Lower leg skin (tissue), 4 donors: ENCODE measurements at places on chromosomes 3 and 15. TPM values are rescaled to one million over a fixed set of nuclear protein-coding genes. Genes with fewer than 3 reads are reported as not detected.

- DNase-seq = peak; percentile 92
Observed at GRCh38 chr3:196518966-196519717, 4.0 kb upstream of the SMCO1 start.

- peak; percentile 73 for DNase-seq
Observed at GRCh38 chr15:99086327-99086667, 18.6 kb upstream of the SYNM start.

DNA sequence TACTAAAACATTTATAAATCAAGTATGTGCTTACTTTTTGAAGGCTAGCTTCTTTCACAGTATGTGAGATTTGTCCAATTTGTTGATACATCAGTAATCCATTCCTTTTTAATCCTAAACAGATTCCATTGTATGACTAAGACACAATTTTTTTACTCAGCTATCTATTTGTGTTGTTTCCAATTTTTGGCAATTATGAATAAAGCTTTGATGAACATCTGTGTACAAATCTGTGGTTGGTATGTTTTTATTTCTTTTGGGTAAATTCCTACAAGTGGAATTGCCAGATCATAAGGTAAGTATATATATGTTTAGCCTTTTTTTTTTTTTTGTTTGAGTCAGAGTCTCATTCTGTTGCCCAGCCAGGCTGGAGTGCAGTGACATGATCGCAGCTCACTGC, 56.2 kb upstream of the VEPH1 start:
- DNase-seq = no peak

GRCh38 chr3:53320697-53321096, 26.6 kb downstream of the DCP1A start:
- DNase-seq = no peak

GRCh38 chr3:183156266-183156665, 6.3 kb downstream of the LAMP3 start:
- no peak for DNase-seq

GRCh38 chr15:72535911-72536310, 61.8 kb downstream of the ARIH1 start:
- DNase-seq = no peak

GRCh38 chr3:121063628-121064027, 155.6 kb downstream of the STXBP5L start:
- no peak for DNase-seq

Gene RNF13
- total RNA-seq = 96.4 TPM

Gene WWTR1
- 78.1 TPM for total RNA-seq

Gene CGNL1
- total RNA-seq = 19.6 TPM

Gene NTRK3
- 0.97 TPM for total RNA-seq

Gene PARP3
- 10.5 TPM for total RNA-seq
